ENCODE measurements at places on chromosomes 7 and 10.

- no peak for DNase-seq
Measured at GRCh38 chr7:20828947-20829346, 42.3 kb upstream of the SP8 start.

DNA sequence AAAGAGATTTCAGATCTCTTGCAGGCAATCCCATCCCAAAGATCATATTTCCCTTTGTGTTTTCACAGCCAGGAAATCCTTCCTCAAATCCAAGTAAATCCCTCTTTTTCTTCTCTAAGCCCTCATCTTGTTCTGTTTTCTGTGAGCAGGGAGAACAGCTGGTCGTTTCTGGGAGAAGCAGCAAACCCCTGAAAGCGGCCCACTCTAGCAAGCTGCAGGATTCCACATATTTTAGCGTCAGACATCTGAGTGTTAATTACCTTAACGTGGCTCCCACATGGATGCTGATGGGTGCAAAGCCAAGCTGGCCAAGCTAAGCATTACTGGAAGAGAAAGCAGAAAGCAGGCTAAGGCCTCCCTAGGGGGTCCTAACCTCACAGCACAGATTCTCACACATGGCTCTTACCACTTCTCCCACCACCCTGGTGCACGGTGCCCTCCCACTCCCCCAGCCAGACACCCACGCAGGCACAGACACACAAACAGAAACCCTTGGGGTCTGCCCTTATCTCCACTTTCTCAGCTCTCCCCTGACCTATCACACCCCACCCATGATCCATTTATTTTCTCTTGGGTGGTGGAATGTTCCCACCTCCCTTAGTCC is 551.0 kb upstream of the AUTS2 start:
- no peak for DNase-seq

- DNase-seq = no peak
Measured at GRCh38 chr10:132749371-132749795, 36.6 kb downstream of the NKX6-2 start.

DNA sequence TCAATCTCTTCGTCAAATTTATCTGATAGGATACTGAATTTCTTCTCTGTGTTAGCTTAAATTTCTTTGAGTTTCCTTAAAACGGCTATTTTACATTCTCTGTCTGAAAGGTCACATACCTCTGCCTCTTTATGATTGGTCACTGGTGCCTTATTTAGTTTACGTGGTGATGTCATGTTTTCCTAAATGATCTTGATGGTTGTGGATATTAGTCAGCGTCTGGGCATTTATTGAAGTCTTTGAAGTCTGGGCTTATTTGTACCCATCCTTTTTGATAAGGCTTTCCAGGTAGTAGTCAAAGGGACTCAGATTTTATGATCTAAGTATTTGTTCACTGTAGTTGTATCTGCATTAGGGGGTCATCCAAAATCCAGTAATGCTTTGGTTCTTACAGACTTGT is 1407.5 kb upstream of the LRRTM3 start:
- no peak for DNase-seq

DNA sequence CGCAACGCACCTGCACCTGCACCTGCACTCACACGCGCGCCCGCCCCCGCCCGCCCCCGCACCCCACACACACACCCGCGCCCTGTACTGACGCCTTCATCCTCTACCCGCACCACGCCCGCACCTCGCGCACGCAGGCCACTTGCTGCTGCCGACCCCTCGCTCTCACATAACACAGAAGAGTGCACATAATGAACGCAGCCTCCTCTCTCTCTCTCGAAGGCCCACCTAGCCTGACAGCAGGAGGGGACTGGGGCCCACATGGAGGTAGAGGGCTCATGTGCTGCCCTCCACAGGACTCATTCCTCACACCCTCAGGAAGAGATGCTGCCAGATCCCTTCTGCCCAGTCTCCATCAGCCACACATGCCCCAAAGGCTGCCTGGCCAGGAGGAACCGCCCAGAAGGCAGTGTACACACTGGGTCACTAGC is 432 bp upstream of the CAMK2B start:
- no peak for DNase-seq

GRCh38 chr10:91043173-91043910 is 122.5 kb upstream of the ANKRD1 start:
- DNase-seq = peak; percentile 2

DNA sequence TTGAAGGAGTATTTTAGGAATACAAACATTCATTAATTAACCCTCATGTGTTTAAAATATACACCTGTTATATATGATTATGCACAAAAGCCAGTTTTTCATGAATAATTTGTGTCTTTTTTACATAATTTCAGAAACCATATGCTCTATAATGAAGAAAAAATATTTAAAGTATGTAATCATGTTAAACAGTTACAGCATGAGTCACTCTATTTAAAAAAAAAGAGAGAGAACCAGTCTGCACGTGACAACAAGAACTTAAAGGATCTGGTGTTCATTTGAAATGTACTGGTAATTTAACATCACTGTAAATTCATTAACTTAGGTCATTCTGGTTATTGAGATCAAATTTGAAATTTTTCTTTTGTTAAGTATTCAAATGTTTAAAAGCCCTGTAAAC is 228.5 kb downstream of the CACNB2 start:
- DNase-seq = no peak

DNA sequence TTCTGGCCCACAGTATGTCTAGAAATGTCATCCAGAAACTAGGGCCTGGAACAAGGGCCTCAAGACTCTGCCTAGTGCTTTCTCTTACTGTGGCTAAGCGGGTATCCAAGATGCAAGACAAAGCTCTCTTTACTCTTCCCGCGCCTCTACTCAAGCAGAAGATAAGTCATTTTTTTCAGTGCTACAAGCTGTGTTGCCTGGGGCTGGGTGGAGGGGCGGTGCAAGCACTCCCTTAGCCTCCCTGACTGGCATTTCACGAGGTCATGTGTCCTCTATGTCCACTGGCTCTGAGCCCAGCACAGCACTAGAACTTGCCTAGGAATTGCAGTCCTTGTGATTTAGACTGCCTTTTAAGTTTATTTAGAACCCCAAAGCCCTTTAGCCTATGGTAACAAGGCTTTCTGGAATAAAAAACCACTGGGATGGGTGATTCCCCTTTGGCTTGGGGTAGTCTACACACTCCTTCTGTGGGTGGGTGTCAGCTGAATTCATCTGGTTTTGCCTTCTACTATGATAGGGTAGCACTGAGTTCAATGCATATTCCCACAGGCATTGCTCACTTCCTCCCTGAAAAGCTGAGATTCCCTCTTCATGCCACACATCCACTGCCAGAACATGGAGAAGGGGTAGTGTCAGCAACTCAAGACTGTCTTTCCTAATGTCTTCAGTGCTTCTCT is 371.8 kb upstream of the KCND2 start:
- no peak for DNase-seq

- no peak for DNase-seq
Measured at GRCh38 chr10:99769706-99770105, 12.7 kb upstream of the ABCC2 start.

- DNase-seq = no peak
Measured at GRCh38 chr10:58836991-58837575, 324.4 kb downstream of the BICC1 start.

- DNase-seq = no peak
Measured at GRCh38 chr10:90635111-90635765, 222.6 kb downstream of the HTR7 start.

- DNase-seq = no peak
Measured at GRCh38 chr7:116966601-116967000, 13.3 kb downstream of the ST7 start.

DNA sequence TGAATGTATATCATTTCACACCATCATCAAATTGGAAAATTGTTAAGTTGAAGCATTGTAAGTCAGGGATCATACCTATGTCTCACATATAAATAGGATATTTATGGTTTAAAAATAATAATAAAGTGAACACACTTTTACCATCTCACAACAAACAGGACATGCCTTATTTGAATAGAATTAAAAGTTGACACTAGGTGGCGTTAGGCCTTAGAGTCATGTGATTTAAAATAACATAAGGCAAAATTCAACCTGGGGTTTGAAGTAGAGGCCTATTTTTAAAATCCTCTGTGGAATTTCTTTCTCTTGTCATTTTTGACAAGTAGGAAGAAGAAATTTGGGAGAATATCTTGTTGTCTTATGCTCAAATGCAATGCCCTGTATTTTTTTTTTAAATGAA is 184.7 kb upstream of the PCDH15 start:
- DNase-seq = no peak

- DNase-seq = peak; percentile 75
Measured at GRCh38 chr7:603152-603951, 83.7 kb upstream of the PDGFA start.

GRCh38 chr7:158450476-158451124 is 137.0 kb downstream of the PTPRN2 start:
- DNase-seq = no peak

- no peak for DNase-seq
Measured at GRCh38 chr10:124280916-124281315, 137.8 kb downstream of the OAT start.

DNA sequence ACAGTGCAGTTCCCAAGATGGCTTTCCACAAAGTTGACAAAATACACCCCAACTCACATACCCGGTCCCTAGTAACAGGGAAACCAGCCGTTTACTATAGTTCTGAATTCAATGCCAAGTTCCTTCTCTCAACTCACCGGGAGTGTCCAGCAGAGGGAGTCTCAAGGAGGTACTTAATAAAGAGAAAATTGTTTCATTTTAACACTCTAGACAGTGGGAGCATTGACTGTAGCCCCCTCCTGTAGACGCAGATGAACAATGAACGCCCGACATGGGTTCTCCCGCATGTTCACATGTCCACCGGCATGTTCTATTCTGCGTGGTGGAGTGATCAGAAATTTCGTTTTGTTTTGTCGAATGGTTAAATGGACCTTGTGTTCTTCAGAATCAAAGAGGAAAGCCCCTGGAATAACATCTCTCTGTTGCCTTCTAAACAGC is 1.9 kb downstream of the HIPK2 start:
- peak; percentile 70 for DNase-seq

- DNase-seq = no peak
Measured at GRCh38 chr7:90958647-90959046, 305.6 kb upstream of the FZD1 start.

- DNase-seq = no peak
Measured at GRCh38 chr10:3857318-3857717, 72.3 kb upstream of the KLF6 start.

DNA sequence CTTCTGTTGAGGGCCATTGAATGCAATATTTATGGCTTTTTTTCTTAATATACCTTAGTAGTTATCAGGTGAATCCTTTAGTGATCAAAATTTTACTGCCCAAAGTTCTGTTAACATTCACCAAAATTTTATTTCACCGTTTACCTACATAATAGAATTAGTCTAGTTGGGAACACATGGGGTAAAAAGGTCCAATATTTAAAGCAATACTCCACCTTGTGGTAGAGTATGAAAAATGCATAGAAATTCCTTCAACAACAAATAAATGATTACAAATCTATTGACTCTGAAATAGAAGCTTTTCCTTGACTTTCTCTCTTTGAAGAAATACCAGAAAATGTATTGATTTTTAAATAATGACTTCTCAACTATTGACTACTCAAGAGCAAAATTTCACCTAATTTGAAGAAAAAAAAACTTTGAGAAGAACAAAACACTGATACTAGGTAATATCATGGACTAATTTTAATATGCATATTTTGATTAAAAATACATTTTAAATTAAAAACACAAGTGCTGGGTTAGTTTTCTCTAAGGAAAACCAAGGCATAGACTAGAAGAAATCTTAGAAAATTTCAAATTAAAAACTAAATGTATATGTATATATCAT is 43.3 kb downstream of the POLR1F start:
- peak; percentile 11 for DNase-seq

DNA sequence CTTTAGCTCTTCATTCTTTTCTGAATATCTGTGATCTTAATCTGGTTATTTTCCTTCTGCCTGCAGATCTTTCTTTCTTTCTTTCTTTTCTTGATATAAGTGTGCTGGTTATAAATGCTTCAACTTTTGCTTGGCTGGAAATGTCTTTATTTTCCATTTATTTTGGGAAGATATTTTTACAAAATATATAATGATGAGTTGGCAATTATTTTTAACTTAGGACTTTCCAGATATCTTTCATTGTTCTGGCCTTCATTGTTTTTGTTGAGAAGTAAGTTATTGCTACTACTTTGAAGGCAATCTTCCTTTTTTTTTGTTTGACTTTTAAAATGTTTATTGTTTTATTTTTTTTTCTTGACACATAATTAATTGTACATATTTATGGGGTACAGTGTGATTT is 75.3 kb downstream of the ZNF503 start:
- no peak for DNase-seq

GRCh38 chr10:110147961-110148360 is 59.4 kb upstream of the MXI1 start:
- DNase-seq = no peak

- DNase-seq = no peak
Measured at GRCh38 chr10:8300925-8301324, 246.4 kb downstream of the GATA3 start.

GRCh38 chr7:90201500-90202195 is 9.9 kb upstream of the STEAP2 start:
- DNase-seq = no peak

DNA sequence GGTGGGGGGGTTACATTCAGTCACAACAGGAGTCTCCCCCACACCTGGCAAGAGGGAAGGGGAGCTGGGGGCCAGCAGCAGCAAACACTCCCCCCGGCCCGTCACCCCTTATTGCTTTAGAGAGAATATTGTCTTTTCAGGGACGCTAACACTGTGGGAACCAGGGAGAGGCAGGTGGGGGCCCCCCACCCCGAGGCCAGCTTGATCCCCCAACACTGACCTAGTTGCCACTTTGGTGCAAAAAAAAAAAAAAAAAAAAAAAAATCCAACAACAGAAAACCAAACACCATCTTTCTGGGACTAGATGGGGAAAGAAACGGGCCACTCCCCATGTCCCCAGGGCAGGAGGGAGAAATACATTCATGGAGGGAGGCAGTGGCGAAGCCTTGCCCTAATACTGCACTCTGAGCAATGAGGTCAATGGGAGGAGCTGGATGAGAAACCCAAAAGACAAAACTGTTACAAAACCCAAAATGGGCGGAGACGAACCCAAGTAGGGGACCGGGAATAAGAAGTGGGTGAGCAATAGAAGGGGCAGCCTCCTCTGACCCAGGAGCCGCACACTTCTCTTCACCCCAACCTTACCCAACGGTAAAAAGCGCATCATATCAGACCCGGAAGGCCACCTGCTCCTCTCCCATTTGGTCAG is 6.5 kb downstream of the GNB2 start:
- no peak for DNase-seq

- no peak for DNase-seq
Measured at GRCh38 chr10:48587101-48587500, 17.8 kb downstream of the ARHGAP22 start.
